Dermis lymphatic vessel endothelial cell (primary cell): ENCODE measurements at places on chromosomes 5 and 9. TPM values are rescaled to one million over a fixed set of nuclear protein-coding genes. Genes with fewer than 3 reads are reported as not detected.

Gene TNC
- total RNA-seq: 0.09 and 0.43 TPM in 2 replicates

Gene ZNF483
- 2.4 and 2.9 TPM in 2 replicates for total RNA-seq

Gene C9orf153
- total RNA-seq: under 0.01 and 0.34 TPM in 2 replicates

Gene LURAP1L
- total RNA-seq: 0.69 and 1.3 TPM in 2 replicates

Gene PHYHD1
- 0.34 TPM in 1 of 2 replicates, not detected in the other for total RNA-seq

Gene NOXA1
- total RNA-seq: 0.95 and 2.3 TPM in 2 replicates

Gene RAI14
- 180 and 215 TPM in 2 replicates for total RNA-seq

Gene PCDHGA4
- 2.0 and 2.6 TPM in 2 replicates for total RNA-seq

Gene MEIKIN
- not detected in 2 replicates for total RNA-seq

Gene ARID3C
- total RNA-seq: under 0.01 and 0.09 TPM in 2 replicates

Gene STKLD1
- total RNA-seq: 0.69 and 0.98 TPM in 2 replicates

Gene SURF2
- 10.1 and 12.5 TPM in 2 replicates for total RNA-seq

Gene DIPK1B
- 53.4 and 56.1 TPM in 2 replicates for total RNA-seq

Gene FOXE1
- total RNA-seq: not detected in 2 replicates

Gene CORO2A
- 0.26 and 0.76 TPM in 2 replicates for total RNA-seq

Gene IFNA13
- total RNA-seq: not detected in 2 replicates

Gene CDH9
- not detected in 2 replicates for total RNA-seq

Gene SAXO1
- total RNA-seq: not detected in 2 replicates

Gene ADGRD2
- total RNA-seq: not detected in 2 replicates

Gene SOHLH1
- not detected in 2 replicates for total RNA-seq

Gene ROPN1L
- 3.0 and 3.6 TPM in 2 replicates for total RNA-seq

Gene NUTM2F
- not detected in 2 replicates for total RNA-seq

Gene ITGA2
- total RNA-seq: 26.0 and 73.1 TPM in 2 replicates

Gene CAMK2A
- not detected in 2 replicates for total RNA-seq

Gene ZNF454
- total RNA-seq: 0.09 and 0.11 TPM in 2 replicates

Gene NIPAL4
- total RNA-seq: not detected in 2 replicates

Gene PPIP5K2
- 35.9 and 52.2 TPM in 2 replicates for total RNA-seq

Gene SLC6A7
- not detected in 2 replicates for total RNA-seq

Gene GPR151
- not detected in 2 replicates for total RNA-seq
